D341Med (cell line): ENCODE measurements at places on chromosomes 16 and 17.

DNA sequence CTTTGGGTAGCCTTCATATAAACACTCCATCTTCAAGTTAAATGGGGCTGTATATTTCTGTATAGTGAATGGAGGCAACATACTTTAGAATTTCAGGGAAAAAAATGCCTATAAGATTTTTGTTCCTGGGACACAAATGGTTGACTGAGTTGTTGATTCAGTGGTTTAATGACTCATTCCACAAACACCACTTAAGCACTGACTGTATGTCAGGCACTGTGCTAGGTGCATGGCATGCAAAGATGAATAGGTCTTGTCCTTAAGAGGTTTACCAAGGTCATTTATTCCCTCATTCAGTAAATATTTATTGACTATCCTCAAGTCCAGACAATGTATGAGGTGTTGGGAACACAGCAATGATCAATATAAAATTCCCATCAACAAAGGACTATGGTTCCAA lies 417.1 kb downstream of the CA10 start:
- no peak for DNase-seq

- DNase-seq, result no peak
Measured at GRCh38 chr17:19943599-19943998, 34.0 kb downstream of the AKAP10 start.

DNA sequence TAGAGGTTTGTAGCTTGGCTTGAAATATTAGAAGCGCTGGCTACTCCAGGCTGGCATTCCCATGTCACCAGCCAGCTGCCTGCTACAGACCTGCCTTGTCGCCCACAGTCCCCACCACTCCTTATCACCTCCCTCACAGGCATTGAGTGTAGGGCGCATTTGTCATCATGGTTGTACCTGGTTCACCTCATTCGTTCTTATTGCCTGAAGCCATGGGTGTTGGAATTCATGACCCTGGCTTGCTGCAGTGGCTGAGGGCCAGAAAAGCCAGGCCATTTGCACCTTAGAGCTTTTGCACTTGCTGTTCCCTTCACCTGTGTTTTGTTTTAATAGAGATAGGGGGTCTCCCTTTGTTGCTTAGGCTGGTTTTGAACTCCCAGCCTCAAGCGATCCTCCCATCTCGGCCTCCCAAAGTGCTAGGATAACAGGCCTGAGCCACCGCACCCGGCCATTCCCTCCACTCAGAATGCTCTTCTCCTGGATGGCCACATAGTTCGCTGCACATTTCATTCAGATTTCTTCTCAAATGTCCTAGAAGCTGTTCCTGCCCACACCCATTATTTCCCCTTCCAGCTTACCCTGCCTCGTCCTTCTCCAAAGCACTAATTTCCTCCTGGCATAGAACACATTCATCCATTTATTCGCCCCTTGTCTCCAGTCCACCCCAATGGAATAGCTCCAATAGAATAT lies 97.6 kb downstream of the C16orf78 start:
- DNase-seq, result no peak

DNA sequence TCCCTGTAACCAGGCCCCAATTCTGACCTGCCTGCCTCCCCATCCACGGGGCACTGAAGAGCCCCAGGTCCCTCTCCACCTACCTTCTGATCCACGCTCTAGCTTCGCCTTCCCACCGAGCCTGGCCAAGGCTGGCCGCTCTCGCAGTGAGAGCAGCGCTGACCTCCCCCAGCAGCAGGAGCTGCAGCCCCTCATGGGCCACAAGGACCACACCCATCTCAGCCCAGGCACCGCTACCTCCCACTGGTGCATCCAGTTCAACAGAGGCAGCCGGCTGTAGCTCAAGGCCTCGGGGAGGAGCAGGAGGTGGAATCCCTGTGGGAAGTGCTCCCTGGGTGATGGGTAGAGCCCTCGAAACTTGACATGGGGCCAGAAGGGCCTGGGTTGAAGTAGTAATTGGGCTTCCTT lies 8.4 kb upstream of the PLEKHG4 start:
- no peak for DNase-seq

DNA sequence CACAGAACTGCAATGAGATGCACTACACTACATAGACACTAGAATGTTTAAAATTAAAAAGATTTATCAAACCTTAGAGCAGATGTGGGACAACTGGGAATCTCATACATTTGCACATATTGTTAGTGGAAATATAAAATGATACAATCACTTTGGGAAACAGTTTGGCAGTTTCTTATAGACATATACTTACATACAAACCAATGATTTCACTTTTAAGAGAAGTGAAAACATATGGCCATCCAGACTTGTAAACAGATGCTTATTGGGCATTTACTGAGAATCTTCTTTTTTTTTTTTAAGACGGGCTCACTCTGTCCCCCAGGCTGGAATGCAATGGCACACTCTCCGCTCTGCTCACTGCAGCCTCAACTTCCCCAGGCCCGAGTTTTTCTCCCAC lies 50.1 kb downstream of the AXIN2 start:
- DNase-seq, result no peak

DNA sequence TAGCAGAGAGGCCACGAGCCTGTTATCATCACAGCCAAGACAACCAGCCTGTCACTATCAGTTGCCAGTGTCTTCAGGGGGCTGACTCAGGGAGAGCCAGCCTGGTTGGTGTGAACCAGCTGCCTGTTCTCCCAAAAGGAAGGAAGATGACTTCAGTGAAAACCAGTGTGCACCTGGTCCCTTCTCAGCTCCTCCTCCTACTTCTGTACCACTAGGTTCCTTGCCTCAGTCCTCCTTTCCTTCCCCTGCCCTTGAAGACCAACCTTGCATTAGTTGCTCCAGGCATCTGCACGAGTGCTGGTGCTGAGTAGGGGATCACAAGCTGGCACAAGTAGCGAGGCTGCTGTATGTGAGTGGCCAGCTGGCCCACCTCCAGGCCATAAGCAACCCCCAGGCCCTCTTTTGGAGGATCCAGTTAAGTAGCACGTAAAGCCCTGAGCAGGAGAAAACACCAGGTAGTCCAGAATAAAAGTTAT lies 8.5 kb downstream of the TUBG1 start:
- DNase-seq, result no peak

DNA sequence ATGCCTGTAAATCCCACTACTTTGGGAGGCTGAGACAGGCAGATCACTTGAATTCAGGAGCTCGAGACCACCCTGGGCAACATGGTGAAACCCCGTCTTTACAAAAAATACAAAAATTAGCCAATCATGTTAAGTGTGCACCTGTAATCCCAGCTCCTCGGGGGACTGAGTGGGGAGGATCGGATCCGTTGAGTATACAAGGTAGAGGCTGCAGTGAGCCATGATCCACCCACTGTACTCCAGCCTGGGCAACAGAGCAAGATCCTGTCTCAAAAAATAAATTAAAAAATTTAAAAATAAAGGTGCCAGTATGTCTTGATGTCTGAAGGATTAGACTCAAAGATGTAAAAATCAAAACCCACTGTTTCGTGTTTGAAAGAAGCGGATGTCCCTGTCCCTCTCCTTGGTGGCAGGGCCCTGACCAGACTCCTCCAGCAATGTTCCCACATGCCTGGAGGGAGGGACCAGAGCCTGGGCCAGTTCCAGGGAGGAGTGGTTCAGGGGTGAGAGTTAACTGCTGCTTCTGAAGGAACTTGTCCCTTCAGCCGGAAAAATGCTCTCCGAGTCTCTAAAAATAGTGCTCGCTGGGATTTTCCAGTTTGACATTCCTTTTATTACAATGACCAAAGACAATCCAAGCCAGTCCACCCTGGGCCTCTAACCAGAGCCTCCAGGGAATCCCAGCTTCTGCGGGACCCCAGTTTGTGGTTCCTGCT lies 9.4 kb upstream of the CMTM4 start:
- no peak for DNase-seq

GRCh38 chr17:61489719-61490490 lies 37.7 kb downstream of the TBX4 start:
- no peak for DNase-seq

DNA sequence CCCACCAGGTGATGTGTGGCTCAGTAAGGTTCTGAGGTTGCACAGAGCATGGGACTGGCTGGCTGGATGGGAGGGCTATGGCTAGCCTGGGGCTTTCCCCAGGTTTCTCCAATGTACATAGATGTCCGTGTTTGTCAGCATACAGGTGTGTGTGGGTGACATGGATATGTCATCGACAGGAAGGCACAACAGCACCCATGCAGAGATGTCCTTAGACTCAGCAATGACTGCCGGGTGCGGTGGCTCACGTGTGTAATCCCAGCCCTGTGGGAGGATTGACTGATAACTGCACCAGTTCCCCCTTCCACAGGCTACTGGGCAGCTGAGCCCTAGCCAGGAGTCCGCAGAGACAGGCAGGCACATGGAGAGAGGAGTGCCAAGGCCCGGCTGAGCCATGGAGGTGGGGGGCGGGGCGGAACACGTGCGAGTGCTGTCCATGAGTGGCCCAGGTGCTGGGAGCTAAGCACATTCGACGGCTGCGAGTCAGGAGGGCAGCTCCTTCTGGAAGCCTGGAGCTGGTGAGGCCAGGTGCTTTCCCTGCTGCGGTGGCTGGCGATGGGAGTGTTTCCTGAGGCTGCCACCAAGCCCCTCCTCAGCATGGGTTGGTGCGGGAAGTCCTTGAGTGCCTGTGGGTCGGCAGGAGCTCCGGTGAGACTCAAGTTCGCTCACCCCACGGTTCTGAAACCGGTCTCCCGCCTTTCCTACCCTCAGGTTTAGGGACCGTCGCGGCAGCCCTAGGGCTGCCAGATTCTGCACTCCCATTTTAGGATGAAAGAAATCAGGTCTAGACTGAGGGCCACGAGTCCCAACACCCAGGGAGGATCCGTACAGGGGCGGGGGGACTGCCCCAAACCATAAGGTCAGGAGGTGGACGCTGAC lies 858 bp upstream of the ASPSCR1 start:
- DNase-seq, result no peak

DNA sequence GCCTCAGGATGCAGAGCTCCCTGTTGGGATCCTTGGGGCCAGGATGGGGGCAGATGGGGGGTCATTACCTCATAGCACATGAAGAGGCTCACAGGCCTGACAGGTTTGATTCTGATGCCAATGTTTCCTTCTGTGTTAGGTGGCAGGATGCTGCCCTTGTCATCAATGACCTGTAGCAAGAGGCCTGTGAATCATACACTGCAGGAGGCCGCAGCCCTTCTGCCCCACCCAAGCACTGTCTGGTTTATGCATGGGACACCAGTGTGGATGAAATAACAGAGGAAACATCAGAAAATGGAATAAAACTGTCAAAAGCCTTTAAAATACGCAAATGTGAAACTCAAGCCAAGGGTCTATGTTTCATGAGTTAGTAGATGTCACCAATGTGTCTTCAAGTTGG lies 60.5 kb upstream of the ACSM2B start:
- DNase-seq, result no peak

DNA sequence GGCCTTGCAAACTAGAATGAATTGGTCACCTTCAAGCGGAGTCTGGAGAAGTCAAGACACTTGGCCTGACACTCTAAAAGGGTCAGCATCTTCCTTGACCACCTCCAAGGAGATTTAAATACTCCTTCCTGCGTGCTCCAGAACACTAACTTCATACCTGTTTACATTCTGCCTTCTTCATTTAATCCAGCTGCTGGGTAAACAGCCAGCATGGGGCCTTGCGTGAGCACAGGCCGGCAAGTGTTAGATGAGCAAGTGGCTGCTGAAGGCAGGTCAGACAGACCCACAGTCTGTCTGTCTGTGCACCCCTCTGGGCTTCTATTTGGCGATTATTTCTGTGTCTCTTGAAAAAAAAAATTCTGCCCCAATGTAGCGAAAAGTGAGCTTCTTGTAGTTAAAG lies 153.8 kb downstream of the MSI2 start:
- DNase-seq, result no peak

DNA sequence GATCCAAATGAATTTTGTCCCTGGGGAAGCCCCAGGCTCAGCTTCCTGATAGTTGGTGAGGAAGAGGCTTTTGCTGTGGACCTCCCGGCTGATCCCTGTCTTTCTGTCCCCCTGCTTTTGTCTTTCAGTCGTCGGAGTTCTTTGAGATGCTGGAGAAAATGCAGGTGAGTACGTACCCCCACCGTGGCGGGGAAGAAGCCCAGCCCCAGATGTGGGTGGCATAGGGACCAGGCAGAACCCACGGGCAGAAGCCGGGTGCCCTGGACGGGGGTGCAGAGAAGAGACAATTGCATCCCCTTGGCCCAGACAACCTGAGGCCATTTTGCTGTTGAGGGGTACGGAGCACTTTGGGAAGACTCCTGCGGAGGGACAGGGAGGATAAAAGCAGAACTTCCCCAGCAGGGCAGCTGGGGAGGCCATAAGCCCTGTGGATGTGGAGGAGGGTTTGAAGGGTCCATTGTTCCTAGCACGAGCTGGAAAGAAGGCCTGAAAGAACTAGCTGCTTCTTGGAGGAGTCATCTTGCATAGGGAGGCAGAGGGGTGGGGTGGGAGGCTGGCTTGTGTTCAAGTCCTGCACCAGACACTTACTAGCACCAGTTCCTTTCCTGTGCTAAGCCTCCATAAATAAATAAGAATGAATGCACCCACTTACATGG lies 105.6 kb downstream of the OR1D5 start:
- DNase-seq, result no peak

GRCh38 chr16:21628121-21628726 lies 24.2 kb downstream of the IGSF6 start:
- no peak for DNase-seq

- peak; percentile 83 for DNase-seq
Measured at GRCh38 chr17:33049781-33050414, 58.3 kb downstream of the SPACA3 start.

DNA sequence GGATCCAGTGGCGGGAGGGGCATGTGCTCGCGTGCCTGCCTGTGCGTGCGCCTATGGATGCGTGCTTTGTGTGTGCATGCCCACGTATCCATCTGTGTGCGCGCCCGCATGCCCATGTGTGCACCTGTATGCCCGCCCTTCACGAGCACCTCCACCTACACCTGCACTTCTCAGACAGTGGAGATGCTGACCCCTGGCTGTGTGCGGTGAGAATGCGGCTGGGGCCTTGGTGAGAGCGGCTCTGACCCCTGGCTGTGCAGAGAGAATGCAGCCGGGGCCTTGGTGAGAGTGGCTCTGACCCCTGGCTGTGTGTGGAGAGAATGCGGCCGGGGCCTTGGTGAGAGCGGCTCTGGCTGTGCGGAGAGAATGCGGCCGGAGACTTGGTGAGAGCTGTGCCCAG lies 33.9 kb downstream of the AXIN1 start:
- DNase-seq, result no peak

DNA sequence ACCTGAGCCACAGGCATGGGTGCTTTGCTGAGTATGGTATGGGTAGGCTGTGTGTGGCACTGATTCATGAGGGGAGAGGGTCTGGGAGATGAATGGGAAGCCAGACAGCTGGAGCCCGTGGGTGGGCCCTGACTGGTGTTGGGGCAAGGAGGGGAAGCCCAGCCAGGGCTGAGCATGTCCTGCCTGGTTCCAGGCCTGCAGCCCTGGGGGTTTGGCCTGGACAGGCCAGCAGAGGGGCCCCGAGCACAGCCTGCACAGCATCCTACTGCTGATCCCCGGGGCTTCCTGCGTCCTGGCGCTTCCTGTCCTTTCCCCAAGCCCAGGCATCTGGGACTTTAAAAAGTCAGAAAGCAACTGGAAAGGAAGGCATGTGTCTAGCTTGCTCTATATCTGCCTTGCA lies 4.6 kb upstream of the MVD start:
- no peak for DNase-seq

DNA sequence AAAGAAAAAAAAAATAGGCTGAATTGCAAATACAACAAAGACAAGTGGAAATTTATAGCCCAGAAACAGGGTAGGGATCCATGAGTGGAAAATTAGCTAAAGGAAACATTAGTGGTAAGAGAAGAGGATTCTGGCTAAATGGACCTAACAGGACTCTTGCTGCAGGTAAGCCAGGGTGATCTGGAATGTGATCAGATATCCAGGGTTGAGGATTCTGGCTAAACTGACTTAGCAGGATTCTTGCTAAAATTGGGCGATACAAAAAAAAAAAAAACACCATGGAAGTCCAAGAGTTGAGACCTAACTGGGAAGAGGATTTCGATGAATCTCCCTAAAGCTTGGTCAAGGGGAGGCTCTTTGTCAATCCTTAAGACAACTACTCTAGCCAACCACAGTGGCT lies 61.7 kb upstream of the ATF7IP2 start:
- no peak for DNase-seq
